ENCODE measurements at places on chromosomes 1 and 21.

DNA sequence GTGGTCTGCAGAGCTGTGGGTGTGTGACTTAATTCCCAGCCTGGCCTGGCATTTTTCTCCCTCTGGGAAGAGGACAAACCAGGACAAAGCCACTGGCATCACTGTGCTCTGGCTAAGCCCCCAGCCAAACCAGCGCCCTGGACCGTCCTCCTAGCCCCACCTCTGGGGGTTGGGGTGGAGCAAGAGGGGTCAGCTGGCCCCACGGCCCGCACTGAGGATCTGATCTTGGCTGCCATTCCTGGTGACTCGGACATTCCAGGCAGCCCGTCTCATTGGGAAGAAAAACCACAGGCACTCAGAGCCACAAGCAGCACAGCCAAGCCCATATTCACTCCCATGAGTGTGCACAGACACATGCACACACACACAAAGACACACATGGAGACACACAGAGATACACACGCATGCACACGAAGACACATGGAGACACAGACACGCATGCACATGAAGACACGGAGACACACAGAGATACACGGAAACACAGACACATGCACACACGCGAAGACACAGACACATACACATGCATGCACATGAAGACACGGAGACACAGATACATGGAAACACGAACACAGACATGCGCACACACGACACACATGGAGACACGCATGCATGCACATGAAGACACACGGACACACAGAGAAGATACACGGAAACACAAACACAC lies 2.3 kb upstream of the MXRA8 start:
- DNase-seq: no peak

DNA sequence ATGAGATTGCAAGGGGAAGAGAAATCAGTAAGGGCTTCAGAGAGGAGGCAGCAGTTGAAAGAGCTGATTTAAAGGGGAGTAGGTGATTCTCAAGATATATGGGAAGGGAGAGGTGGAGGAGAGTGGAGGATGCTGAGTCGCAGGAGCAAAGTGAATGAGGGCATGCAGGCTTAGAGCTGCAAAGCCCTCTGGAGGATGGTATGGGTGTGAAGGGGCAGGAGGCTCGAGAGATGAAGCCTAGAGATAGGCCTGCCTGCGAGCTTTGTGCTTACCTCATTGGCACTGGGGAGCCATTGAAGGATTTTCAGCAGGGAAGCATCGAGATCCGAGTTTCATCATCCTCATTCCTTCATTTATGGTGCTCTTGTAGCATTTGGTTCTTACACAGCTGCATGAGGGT lies 15.8 kb upstream of the SH2D2A start:
- no peak for DNase-seq

DNA sequence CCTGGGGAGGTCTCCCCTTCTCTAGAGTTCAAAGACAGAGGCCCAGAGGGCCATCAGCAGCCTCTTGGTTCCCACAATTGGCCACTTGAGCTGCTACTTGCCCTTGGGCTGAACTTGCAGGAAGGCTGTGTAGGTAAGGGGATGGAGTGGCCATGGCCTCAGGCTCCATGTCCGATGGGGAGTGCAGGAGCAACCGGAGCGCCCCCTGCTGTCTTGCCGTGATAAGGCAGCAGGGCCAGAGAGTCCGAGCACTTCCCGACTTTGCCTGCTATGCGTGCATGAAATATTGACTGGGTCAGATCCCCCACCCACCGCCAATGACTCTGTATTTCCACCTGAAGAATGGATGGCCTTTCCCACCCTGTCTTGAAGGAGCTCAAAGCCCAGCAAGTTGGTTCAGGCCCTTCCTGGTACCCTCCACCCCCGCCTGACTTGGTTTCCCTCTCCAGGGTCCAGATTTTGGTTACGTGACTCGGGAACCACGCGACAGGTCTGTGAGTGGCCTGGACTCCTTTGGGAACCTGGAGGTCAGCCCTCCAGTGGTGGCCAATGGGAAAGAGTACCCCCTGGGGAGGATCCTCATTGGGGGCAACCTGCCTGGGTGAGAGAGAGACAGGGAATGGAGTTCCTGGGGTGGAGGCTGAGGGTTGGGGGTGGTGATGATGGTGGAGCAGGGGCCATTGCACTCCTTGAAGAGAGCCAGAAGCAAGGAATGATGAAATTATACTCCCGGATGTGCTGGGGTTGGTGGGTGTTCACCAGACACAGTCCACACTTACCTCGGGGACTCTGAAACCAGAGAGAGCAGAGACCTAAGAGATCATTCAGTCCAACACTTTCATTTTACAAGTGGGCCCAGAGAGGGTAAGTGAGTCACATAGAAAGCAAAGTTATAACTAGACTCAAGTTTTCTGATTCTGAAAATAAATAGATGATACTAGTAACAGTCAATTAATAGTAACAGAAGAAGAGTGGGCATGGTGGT lies 25.6 kb downstream of the PADI3 start:
- DNase-seq: no peak

DNA sequence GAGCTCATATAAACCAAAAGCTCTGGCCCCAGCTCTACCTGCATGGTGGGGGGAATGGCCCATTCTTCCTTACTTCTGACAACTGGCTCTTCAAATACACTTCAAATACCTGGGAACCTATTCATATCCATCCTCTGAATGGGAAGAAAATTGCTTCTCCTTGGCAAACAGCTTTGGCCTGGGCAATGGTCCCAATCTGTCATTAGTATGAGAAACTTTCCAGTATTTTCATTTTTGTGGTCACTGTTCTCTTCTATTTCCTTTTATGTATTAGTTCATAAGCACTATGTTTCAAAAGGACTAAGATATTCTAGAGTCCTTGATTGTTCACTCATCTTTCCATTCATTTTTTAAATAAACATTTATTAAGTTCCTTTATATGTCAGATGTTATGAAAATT lies 5.2 kb upstream of the HSD3B2 start:
- no peak for DNase-seq

GRCh38 chr1:48617252-48617651 lies 145.2 kb upstream of the SPATA6 start:
- DNase-seq: no peak

- DNase-seq: no peak
These were observed 83.8 kb upstream of the TSPAN2 start for GRCh38 chr1:115173151-115173550.

DNA sequence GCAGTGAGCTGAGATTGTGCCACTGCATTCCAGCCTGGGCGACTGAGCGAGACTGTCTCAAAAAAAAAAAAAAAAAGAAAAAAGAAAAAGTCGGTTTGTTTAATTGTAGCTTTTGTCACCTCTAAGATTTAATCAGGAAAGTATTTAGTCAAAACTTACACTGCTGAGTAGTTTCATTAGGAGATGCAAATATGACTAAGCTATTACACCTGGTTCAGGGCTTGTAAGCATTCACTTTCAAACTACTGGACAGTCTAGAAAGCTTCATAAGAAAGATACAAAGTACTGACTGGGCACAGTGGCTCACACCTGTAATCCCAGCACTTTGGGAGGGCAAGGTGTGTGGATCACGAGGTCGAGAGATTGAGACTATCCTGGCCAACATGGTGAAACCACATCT lies 75.9 kb upstream of the CACYBP start:
- DNase-seq: no peak

DNA sequence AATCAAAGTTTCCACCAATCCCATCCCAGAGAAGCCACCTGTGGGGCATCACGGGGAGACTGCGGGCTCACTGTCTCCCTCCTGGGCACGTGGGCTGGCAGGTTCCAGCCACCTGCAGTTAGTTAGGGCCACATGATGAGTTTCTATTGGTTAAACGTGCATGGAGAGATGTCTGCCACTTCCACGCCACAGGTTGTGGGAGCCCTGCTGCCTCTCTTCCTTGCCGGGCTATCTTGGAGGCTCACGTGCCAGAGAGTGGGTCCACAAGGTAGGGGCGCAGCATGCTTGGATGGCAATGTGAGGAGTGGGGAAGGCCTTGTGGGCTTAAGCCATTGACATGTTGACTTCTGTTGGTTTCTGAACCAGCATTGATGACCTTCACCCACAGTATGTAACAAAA lies 3.5 kb downstream of the KRTAP10-7 start:
- DNase-seq: no peak

DNA sequence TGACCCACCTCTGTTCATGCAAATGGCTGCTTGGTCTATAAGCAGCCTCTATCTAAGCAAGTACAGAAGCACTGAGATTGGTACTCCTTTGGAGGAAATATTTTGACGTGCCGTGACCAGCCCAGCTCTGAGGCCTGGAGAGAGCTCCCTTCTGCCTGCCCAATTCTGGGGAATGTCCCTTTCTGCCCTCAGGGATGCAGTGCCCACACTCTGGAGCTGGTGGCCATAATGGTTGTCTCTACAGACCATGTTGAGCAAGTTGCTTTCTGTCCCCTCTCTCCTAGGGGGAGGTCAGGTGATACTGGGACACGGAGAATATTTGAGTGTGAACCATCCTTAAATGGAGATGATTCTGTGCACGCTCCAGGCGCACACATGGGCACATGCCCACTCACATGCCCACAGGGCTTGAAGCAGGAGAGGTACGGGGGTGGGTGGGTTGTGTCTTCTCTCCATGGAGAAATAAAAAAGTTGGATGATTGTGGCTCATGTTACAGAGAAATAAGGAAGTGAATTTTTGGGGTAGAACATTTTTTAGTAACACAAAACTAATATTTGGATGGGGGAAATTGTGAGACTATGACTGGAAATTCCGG lies 13.9 kb upstream of the ALPL start:
- no peak for DNase-seq

GRCh38 chr21:35291973-35292627 lies 243.0 kb upstream of the RUNX1 start:
- DNase-seq: no peak

- DNase-seq: no peak
These were observed 10.7 kb downstream of the DUSP23 start for GRCh38 chr1:159791461-159791860.

DNA sequence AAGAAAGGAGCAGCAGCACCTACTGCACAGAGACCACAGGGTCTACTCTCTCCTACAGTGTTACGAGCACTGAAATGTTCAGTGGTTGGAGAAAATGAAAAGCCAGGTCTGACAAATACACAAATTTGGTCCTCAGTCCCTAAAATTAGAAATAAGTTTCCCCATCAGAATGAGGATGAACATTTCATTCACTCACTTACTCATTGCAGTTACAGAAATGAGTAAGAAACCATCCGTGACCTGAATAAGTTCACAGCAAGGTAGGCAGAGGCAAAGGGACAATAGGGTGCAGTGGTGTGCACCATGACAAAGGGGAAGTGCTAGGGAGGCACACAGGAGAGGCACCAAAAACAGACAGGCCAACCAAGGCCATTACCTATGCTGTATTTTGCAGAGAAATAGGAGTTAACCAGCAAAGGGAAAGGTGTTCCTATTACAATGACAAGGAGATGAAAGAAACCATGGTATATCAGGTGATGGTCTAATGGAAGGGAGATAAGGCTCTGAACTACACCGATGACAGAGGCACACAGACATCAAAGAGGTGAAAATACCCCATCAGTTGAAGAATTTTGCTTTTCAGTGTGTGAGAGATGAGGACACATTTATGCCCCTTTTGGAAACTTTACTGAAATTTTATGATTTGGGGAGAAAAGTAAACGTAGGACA lies 29.4 kb downstream of the VAV3 start:
- DNase-seq: no peak

- DNase-seq: no peak
These were observed 18.4 kb downstream of the PRXL2B start for GRCh38 chr1:2604844-2605508.

GRCh38 chr1:42960122-42960390 lies 1.4 kb upstream of the SLC2A1 start:
- no peak for DNase-seq

DNA sequence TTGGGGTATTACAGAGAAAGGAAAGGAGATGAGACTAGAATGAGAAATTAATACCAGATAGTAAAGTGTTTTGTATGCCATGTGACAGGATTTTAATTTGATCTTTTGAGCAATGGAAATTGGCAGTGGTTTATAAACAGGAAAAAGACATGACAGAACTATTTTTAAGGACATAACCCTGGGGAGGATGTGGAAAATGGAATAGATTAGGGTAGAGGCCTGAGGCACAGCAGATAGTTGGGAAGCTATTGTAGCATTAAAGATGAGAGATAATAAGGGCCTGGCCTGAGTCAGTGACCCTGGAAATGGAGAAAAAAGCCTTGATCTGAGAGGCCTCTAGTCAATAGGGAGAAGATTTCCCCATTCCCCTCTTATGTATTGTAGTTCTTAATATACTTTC lies 22.1 kb upstream of the KCNA3 start:
- DNase-seq: no peak

GRCh38 chr1:3404801-3405200 lies 49.7 kb upstream of the ARHGEF16 start:
- no peak for DNase-seq

DNA sequence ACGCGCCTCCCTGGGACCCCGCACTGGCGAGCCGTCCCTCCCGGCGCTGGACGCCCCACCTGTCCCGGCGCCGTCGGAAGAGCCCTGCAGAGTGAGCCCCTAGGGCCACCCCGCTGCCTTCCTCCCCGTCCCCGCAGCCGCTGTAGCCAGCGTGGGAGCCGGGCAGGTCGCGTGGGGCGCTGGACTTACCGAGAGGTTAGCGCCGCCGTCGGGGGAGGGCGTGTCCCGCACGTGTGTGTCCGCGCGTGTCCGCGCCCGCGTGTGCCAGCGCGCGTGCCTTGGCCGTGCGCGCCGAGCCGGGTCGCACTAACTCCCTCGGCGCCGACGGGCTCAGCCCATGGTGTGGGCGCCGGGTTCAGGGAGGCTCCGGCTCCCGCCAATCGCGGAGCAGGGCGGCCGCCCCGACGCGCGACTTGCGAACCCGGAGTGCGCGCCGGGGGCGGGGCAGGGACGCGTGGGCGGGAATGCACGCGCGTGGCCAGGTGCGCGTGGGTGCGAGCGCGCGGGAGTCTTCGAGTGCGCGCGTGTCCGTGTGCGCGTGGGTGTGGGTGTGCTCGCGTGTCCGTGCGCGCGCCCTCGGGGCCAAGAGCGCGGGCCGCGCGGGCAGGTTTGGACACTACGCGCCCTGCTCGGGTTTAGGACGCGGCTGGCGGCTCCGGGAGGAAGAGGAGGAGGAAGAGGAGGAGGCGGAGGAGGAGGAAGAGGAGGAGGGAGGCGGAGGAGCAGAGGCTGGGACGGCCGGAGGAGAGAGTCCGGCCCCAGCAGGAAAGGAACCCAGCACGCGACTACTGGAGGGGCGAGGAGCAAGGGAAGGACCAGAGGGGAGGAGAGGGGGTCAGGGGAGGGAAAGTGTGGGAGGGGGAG lies 145.2 kb upstream of the ETS2 start:
- DNase-seq: no peak

Data from stimulated activated CD8-positive, alpha-beta memory T cell treated with anti-CD3 and anti-CD28 coated beads, Interleukin-12 subunit alpha, Interleukin-12 subunit beta, amount 100 ng/mL, for 4 hours (primary cell).